ENCODE measurements at places on chromosomes 11 and 22.

- no peak for DNase-seq
Observed at GRCh38 chr22:41499624-41500280, 30.8 kb downstream of the ACO2 start.

GRCh38 chr11:33059331-33060007, 20.1 kb downstream of the TCP11L1 start:
- no peak for DNase-seq

DNA sequence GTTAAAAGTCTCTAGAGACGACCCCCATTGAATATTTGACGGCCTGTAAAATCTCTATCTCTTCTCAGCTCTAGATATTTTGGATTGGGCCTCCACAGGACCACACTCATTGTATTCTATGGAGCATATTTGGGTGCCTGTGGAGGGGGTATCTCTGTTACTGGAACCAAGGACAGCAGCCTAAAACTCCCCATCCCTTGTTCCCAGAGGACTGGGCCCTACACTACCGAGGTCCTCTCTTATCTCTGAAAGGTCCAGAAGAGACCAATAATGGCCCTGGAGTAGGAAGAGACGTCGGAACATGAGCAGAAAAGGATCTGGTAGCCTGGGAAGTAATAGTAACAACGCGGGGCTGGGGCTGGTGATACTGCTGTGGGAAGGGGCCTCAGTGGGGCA, 542 bp downstream of the HPS4 start:
- no peak for DNase-seq

DNA sequence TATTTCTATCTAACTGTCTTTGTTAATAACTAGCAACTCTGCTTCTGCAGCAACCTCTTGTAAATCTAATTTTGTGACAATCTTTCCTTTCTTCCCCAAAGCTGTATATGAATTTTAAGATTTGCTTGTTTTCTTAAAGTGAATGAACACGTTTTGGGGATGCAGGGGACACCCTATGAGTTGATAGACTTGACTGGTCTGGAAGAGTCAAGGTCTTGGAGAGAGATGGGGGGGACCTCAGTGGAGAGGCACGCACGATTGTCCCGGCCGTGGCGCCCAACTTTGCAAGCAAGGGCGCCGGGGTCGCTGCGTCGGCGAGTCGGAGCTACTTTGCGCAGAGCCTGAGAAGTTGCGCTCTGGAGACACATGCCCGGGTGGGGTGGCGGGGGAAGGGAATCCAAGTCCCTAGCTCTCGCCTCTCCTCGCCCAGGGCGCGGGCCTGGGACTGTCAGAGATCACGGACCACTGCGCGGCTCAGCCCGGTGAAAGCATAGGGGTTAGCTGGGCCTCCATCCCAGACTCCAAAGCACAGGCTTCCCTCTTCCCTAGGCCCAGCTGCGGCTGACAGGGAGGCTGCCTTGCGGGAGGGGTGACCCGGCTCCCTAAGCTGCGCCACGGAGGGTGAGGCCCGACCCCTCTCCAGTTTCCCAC, 854 bp downstream of the ABCC8 start:
- no peak for DNase-seq

DNA sequence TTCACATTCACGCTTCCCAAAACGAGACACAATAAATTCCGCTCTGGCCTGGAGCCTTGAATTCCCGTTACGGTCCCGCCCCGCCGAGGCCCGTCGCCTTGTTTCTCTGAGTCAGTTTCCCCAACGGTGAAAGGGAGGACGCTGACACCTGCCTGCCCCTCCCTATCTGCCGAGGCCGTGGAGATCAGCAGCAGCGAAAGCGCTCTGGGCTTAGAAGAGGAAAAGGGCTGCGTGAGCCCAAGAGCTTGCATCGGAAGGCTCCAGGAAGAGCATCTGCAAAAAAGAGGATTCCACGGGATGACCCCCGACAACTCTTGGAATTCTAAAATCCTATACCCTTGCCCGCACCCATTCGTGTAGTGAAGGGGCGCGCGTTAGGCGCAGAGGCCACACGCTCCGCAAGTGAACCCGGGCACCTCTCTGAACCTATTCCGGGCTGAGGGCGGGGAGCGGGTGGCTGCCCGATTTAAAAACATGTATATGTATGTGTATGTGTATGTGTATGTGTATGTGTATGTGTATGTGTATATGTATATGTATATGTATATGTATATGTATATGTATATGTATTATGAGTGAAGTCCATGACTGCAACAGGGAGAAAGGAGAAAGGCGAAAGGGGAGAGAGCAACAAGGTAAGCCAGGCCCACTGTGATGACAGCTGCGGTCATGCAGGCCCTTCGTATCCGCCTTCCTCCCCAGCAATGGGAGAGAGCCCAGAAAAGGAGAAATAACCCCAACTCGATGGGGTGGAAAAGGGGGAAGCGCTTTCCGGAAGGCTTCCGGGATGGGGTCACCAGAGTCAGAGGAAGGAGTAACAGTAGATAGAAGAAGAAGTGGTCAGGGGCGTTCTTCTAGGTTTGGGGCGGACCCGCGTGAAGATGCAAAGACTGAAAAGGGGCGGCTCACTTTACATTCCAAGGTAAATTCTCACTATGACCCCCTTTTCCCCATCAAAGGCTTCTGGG, 948 bp upstream of the MRTFA start:
- peak; percentile 60 for DNase-seq

- DNase-seq = no peak
Observed at GRCh38 chr11:93329936-93330445, 551 bp upstream of the DEUP1 start.

DNA sequence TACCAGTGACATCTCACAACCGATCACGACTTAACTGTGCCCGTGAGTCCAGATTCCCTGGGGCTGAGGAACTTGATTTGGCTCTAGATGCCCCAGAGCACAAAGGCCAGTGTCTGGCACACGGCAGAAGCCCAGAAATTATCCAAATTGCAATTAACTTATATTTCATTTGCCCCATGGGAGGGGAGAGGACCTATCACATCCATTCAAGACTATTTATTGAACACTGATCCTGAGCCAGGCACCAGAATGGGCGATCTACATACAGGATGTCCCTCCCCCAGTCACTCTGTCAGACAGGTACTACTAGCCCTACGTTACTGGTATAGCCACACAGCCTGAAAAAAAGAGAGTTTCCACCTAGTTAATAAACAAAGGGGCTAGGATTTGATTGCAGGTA, 5.1 kb downstream of the DNAL4 start:
- no peak for DNase-seq

DNA sequence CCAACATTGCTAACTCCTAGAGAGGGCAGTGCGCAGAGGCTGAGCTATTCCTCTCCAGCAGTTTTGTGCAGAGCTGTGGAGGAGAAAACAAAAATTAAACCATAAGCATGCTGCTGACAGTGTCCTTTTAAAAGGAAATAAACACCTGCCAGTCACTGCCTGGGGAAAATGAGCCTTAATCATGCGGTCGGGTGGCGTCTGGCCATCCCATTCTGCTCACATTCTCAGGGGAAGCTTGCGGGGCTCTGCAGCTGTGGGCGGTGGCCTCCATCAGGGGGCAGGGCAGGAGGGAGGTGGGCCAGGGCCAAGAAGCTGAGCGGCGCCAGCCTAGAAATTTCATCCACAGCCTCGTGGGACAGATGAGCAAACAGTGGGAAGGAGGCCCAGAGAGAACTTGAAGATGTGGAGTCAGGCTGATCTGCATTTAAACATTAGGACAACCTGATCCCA, 71.0 kb upstream of the TP53I11 start:
- no peak for DNase-seq

DNA sequence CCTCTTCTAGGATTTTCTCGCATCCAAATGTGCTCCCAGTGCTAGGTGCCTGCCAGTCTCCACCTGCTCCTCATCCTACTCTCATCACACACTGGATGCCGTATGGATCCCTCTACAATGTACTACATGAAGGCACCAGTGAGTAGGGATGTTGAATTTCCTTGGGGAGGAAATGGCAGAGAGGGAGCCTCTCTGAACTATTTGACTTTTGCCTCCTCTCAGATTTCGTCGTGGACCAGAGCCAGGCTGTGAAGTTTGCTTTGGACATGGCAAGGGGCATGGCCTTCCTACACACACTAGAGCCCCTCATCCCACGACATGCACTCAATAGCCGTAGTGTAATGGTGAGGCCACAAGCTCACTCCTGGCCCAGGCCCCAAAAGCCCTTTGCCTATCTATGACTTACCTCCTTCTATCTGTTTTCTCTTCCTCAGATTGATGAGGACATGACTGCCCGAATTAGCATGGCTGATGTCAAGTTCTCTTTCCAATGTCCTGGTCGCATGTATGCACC, 2.5 kb downstream of the TAF10 start:
- DNase-seq = no peak

All from stimulated activated CD4-positive, alpha-beta T cell treated with anti-CD3 and anti-CD28 coated beads, Interleukin-4, amount 100 ng/mL, for 1 hour (primary cell).